Central memory CD4-positive, alpha-beta T cell (primary cell): ENCODE measurements at places on chromosomes 2 and 18.

- no peak for DNase-seq
Observed at GRCh38 chr2:38271697-38272096, 105.4 kb downstream of the ATL2 start.

DNA sequence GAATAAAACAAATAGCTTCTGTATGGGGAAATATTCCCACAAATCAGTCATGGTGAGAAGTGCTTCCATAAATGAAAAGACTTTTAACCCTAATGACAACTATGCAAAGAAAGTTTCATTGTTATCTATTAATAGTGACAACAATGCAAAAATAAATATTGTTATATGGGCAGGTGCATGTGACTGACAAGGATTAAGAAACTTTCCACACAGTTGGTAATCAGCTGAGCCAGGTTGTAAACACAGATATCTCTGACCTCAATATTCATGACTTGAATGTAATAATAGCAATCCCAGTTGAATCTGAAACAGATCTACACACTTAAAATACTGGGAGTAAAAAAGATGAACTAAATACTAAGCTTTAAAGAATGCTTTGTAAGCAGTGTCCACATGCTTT, 517.0 kb upstream of the SOX11 start:
- no peak for DNase-seq

DNA sequence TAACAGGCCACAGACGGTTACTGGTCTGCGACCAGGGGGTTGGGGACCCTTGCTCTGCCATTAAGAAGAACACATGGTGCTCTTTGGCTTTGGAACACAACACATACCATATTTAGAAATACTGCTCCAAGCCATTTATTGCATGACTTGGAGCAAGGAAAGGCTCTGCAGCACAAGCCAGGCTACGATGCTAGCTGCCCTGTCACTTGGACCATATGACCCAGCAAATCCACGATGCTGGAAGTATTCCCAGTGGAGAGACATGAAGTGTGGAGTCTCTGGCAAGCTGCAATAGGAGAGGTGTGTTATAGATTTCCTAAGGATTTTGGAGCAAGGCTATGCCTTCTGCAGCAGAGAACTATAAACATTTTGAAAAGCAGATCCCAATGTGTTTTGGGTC, 171.2 kb downstream of the HAUS1 start:
- DNase-seq: no peak

DNA sequence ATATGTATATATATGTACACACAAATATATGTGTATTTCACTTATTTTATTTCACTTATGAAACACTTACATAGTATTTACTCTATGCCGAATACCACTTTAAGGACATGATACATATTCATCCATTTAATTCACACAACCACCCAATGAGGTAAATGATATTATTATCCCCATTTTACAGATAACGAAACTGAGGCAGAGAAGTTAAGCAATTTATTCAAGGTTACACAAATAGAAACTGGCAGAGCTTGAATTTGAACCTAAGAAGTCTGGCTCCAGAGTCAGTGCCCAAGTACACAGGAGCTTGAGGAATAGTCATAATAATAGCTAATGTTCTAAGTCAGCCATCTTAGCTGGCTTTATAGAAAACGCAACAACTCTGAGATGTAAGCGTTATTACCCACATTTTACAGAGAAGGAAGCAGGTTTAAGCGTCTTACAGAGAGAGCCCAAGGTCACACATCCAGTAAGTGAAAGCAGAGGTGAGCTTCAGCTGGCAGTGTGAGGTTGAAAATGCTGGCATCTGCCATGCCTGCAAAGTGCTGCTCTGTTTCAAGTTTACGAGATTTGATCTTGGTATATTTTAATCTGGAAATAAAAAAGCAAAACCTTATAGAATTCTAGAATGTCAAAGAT, 326.9 kb downstream of the LPIN1 start:
- no peak for DNase-seq

DNA sequence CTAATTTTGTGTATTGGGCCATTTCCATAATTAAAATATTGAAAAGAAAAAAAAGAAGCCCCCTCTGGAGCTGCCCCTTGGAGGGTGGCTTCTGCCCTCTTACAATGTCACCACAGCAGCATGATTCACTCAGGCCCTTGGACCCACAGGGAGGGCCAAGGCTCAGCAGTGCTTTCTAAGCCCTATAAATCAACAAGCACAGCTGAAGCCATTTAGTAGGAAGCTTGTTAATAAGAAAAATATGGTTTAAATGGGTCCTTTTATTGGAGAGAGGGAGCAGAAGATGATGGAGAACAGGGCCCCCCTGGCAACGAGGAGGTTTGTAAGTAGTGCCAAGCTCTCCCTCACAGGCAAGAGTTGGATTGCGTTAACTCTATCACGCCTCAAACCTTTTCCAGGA, 107.6 kb upstream of the FZD7 start:
- DNase-seq: no peak

DNA sequence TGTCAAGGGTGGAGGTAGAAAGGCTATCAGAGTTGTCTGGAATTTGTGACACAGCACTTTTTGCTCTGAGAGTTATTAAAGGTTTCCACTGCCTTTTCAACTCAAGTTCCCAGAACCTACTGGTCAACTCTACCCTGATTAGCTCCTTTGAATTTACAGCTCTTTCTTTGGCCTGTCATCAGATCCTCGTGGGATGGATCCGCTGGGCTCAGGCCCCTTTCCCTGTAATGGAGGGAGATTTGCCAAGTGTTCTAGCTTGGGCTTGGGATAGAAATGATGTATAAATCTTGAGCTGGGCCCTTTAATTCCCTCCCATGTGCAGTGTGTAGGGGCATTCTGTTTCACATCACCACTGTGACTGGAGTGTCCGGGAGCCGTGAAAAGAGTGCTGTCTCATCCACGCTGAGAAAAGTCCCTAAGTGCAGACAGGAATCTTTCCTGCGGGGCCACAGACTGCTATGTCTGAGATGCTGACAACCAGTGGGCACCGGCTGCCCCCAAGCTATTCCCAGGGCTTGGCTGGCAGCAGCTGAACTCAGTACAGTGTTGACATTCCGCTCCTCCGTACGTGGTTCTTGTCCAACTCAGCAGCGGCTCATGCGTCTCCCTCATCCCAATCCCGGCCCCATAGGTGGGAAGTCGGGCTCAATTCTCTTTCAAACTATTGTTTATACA, 46.9 kb upstream of the ARHGAP28 start:
- no peak for DNase-seq

- DNase-seq: no peak
Observed at GRCh38 chr2:151063271-151063670, 198.4 kb downstream of the RBM43 start.
